Stimulated activated CD4-positive, alpha-beta T cell treated with anti-CD3 and anti-CD28 coated beads, Interleukin-2, amount 100 ng/mL, for 4 hours (primary cell): ENCODE measurements at places on chromosomes 6 and 20.

- DNase-seq = no peak
Measured at GRCh38 chr20:20864351-20865096, 152.1 kb upstream of the RALGAPA2 start.

GRCh38 chr6:126086560-126086959, 100.2 kb downstream of the TRMT11 start:
- DNase-seq = no peak

- no peak for DNase-seq
Measured at GRCh38 chr6:142413111-142413510, 111.3 kb downstream of the ADGRG6 start.

DNA sequence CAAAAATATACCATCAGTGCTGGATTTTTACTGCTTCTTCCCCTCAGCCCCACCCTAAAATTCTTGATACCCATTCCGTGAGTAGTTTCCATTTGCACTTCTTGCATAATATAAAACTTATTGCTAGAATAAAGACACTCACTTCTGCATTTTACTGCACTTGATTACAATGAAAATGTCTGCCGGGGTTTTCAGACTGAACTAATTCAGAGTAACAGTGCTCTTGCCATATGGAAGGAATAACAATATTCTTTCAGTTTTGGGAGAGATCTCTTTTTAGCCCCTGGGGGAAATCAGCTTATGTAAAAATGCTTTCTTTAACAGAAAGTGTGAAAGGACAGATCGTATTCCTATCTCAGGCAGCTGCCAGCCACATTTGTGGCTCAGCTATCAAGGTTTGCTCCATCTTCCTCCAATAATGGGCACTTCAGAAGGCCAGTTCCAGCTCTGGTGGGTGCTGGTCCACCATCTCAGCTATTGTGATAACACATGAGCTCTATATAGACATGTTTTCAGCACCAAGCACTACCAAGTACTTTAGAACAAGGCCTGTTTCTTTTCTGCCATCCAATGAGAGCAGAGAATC, 8.9 kb downstream of the SMLR1 start:
- DNase-seq = no peak

GRCh38 chr20:50569864-50570836, 60.0 kb downstream of the PTPN1 start:
- no peak for DNase-seq

DNA sequence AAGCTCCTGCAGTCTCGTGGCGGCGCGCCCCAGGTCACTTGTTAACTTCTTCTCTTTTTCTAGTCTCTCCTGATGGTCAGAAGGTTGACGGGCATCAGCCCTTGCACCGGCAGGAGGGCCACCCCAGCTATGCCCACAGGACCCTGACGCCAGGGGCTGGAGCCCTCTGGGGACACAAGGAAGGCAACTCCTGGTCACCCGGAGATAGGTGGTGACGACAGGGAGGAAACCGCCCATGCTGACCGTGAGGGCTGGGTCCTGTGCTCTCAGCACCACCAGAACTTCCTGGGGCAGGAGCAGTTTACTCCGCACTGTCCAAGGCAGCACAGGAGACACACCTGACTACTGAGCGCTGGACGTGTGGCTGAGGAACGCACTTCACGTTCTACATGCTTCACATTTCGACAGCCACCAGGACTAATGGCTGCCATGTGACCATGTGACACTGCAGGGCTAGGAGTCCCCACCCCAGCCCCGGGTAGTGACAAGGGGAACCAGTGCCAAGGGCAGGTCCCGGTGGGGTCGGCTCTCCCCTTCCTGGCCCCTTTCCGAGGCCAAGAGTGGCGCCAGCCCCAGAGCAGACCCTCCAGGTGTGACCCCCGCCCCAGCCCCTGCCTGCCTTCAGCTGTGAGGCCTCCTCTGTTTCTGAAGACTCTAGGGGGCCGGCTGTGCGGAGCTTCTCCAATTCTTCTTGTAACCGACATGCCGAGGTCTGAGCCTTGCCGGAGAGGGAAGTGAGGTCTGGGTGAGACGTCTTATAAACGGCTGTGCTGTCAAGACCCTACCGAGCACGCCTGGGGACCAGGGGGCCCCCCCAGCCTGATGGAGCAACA, 45.2 kb downstream of the DSTN start:
- no peak for DNase-seq

GRCh38 chr6:40535819-40536380, 51.3 kb downstream of the LRFN2 start:
- no peak for DNase-seq

- no peak for DNase-seq
Measured at GRCh38 chr20:32332614-32333013, 25.5 kb upstream of the ASXL1 start.

DNA sequence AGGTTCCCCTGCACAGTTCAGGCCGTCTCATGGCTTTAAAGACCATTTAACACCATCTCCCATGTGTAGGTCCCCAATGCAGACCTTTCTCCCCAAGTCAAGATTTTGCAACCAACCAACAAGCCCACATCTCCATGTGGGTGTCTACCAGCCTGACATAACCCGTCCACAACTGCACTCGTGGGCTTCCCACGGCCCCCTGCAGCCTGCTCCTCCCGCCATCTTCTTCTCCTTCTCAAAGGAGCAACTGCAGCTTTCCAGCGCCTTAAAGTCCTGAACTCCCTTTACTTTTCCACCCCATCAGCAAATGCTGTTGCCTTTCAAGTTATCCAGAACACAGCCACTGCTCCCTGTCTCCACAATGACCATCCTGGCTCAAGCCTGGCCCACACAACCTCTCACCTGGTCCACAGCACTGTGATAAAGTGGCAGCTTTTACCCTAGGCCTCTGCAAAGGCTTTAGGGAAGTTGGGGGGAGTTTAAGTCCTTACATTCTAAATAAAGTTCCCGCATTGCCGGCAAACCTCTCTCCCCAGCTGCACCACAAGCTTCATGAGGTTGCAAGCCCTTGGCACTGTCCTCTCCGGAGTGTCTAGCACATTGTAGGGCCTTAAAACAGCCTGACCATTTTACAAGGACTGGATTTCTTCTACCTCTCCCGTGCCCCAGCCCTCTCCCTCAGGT, 140.5 kb downstream of the PREX1 start:
- DNase-seq = no peak

DNA sequence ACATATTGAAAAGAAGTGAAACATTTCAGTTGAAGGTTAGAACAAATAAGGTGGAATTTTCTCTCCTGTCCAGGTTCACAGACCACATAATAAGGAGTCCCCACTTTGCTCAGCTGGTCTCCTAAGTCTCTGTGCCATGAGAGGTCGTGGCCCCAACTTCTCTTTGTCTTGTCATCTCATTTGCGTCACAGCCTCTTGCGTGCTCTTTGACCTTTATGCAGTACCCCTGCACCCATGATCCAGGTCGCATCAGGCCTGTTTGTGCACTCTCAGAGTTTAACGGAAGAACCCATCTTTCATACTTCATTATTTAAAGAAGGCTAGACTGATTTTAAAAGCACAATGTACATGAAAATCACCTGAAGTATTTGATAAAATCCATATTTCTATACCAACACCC, 110.4 kb upstream of the BMP2 start:
- DNase-seq = no peak

GRCh38 chr6:3795836-3796718, 44.6 kb upstream of the PXDC1 start:
- no peak for DNase-seq

DNA sequence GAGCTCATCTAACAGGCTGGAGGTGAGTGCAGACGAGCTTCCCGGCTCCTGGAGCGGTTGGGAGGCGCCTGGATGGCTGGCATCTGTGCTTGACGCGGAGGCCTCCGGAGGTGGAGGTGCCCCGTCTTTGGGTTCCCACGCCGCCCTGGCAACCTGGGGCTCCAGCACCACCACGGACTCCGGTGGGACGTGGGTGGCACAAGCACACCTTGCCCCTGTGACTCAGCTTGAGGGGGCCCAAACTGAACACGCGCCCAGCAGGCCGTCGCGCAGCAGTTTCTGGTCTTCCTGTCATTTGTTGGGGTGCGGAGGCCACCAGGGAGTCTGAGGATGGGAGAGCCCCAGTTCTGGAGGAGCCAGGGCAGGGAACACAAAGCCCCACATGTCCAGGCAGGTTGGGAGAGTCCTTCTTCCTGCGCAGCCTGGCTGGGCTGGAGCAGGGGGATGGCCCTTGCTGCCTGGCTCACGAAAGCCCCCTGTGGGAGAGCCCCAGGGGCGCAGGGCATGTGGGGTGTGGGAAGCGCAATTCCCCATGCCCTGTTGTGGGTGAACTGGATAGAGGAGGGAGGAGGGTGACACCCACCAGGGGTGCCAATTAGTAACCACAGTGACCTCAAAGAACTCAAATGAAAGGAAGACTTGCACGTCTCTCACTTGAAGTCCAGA, 1378.6 kb upstream of the DEFB115 start:
- DNase-seq = no peak

DNA sequence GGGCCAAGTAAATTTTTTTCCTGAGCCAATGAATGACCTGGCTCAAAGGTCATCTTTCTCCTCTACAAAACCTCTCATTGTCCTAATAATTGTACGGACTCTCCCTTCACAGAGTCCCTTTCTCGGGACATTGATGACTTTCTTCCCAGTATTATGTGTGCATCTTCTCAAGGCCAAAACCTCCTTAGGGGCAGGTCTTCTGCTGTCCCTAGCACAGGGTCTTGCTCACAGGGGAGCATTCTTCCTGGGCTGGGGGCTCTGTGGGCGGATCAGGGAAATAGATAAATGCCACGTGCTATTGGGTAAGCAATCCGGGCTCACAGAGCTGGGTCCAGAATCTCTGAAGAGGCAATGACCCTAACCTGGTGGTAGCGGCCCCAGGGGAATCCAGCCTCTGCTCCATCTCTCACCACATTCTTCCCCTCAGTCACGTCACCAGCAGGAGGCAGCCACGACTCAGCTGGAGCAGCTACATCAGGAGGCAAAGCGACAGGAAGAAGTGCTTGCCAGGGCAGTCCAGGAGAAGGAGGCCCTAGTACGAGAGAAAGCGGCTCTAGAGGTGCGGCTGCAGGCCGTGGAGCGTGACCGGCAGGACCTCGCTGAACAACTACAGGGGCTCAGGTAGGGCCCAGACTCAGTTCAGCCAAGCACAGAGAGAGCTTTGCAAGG, 23.5 kb downstream of the CEP250 start:
- no peak for DNase-seq

- no peak for DNase-seq
Measured at GRCh38 chr6:153140299-153140698, 9.2 kb upstream of the RGS17 start.

GRCh38 chr20:54620611-54621010, 145.2 kb downstream of the DOK5 start:
- DNase-seq = no peak

- DNase-seq = no peak
Measured at GRCh38 chr6:72760114-72760793, 138.4 kb downstream of the KCNQ5 start.

DNA sequence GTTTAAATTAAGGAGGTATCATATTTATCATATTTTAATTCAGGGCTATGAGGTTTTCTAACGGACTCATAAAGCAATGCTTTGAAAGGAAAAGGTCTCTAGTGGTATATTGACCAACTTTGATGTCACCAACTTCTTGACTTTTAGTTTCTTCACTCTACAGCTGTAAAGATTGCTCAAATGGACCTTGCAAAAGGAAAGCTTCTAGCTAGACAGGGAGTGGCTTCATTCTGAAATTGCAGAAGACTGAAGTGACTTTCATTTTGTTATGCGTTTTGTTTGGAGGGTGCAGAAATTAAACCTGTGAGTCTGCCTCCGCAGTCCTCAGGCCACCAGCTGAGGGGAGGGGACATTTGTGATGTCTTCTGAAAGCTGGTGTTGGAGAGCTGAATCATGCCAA, 95.7 kb downstream of the SLC24A3 start:
- no peak for DNase-seq

- DNase-seq = no peak
Measured at GRCh38 chr6:14545496-14545895, 427.9 kb downstream of the CD83 start.

- no peak for DNase-seq
Measured at GRCh38 chr20:63972312-63973159, 2.8 kb upstream of the ZNF512B start.

GRCh38 chr20:15333170-15333569, 995.8 kb upstream of the FLRT3 start:
- DNase-seq = no peak

- no peak for DNase-seq
Measured at GRCh38 chr20:34904202-34904621, 27.8 kb downstream of the ACSS2 start.
